Right atrium auricular region (tissue), 2 donors: ENCODE measurements at places on chromosomes 16 and 17.
A peak's percentile ranks its signal among the peaks of the same experiment; 100 is the strongest.

DNA sequence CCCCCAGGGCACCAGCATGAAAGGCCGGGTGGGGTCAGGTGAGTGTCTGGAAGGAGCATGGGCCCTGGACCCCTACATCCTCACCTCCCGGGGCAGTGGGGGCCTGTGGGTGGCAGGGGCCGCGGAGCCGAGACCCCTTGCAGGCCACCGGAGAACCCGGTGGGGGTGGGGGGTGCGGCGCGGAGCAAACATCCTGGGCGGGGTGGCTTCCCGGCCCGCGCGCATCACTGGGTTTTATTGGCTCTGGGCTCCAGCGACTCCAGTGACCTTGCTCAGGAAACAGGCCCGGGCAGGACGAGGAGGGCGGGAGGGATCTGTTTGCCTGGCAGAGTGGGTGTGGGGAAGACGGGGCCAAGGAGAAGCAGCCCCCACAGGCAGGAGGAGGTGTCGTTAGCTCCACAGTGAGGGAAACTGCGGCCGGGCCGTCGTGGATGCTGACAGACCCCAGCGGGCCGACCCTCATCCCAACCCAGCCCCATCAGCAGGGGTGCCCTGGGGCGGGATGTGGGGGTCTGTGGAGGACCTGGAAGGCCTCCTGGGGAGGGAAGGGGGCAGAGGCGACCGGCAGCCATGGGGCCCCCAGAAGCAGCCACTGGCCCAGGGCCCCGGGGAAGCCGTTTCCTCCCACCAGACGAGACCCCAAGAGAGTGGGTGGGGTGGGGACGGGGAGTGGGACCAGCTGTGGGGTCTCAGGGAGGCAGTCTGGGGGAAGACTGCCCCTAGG is 10.6 kb downstream of the SSTR5 start:
- no peak overlapping the region for H3K27ac ChIP-seq
- no peaks in the 10 kb centered on the region for H3K36me3 ChIP-seq
- no peak overlapping the region for H3K4me3 ChIP-seq
- no peaks in the 10 kb centered on the region for H3K27me3 ChIP-seq

GRCh38 chr17:71593078-71593477 is 527.7 kb upstream of the SOX9 start:
- no peak overlapping the region for H3K27ac ChIP-seq
- H3K27me3 ChIP-seq, result no peaks in the 10 kb centered on the region
- no peak for DNase-seq
- no peaks in the 10 kb centered on the region for H3K36me3 ChIP-seq

DNA sequence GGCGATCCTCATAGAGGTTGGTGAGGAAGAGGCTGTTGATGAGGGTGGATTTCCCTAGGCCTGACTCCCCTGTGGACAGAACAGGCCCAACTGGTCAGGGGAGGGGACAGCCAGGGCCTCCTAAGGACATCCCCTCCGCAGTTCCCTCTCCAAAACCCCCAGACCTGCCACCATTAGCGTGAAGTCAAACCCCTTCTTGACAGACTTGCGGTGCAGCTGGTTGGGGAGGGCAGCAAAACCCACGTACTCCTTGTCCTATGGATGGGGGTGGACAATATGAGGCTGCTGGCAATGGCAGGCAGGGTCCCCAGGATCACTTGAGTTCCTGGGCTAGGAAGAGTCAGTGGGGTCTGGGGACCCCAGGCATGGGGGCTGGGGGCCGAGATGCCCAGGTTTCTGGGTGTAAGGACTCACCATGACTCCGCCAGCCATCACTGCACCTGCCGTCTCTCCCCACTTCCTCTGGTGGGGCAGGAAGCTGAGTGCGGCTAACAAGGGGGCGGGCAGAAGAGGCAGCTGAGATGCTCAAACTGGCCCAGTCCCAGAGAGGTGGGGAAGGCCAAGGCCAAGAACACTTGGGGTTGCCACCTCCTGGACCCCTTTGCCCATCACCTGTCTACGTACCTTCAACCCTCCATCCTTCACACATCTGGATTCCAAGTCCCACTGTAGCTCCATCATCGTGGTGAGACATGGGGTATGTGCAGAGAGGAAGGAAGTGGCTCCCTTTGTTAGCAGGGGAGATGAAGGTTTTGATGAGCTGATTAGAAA is at the start of gene SEPTIN1:
Gene SEPTIN1, minus strand, starts transcription at position 451 of the 771 bp plus-strand sequence. Its CDS starts 19 bp downstream, at position 432.
- H3K4me1 ChIP-seq, result peaks cover 10% of the 10 kb centered on the region
- no peak within 1 kb of the TSS for H3K27ac ChIP-seq
- H3K36me3 ChIP-seq, result no peaks in the 10 kb centered on the region
- H3K4me3 ChIP-seq, result no peak within 1 kb of the TSS
- H3K27me3 ChIP-seq, result no peaks in the 10 kb centered on the region

DNA sequence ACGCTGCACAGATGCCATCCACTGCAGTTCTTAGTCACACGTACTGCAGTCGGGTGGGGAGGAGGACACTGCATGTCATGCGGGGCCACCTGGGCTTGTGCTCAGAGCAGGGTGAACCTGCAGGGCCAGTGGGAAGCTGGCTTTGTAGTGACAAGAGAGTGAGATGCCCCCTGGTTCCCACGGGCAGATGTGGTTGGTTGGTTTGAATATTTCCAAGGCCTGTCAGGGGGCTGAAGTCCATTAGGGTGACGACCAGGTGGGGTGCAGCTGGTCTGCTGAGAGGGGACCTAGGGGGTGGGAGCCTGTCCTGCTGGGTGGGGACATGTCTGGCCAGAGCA is 14.3 kb downstream of the ZNF213 start:
- H3K4me3 ChIP-seq, result no peak overlapping the region
- H3K4me1 ChIP-seq, result no peaks in the 10 kb centered on the region
- no peaks in the 10 kb centered on the region for H3K27me3 ChIP-seq
- no peaks in the 10 kb centered on the region for H3K36me3 ChIP-seq
- H3K27ac ChIP-seq, result peak overlapping the region; percentile 88
- no peak for DNase-seq

DNA sequence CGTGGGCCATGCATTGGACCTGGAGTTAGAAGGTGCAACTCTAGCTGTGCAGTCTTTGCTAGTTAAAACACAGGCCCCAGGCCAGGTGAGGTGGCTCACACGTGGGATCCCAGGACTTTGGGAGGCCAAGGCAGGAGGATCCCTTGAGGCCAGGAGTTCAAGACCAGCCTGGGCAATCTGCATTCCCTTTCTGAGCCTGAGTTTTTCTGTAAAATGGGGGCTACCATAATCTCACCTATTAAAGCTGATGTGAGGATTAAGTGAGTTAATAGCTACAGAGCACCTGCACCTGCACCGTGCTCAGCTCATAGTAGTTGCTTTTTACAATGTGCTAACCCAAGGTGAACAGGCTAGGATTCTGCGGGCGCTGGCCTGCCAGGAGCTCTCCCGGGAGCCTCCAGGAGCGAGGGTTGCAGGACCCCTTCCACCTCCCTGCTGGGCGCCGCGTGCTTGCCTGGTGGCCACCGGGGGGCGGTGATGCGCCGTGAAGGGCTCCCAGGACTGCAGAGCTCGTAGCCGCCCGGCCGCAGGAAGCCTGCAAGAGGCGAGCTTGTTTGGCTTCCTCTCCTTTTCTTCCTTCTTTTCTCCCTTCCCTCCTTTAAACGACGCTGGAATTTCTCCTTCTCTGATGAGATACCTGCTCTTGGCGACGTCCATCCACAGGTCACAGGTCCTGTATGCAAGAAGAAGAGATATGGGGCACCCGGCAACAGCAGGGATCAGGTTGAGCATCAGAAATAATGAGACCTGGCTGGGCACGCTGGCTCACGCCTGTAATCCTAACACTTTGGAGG is 51.3 kb downstream of the ZFP90 start:
- no peaks in the 10 kb centered on the region for H3K4me1 ChIP-seq
- no peak overlapping the region for H3K27ac ChIP-seq
- no peaks in the 10 kb centered on the region for H3K27me3 ChIP-seq
- no peak for DNase-seq

DNA sequence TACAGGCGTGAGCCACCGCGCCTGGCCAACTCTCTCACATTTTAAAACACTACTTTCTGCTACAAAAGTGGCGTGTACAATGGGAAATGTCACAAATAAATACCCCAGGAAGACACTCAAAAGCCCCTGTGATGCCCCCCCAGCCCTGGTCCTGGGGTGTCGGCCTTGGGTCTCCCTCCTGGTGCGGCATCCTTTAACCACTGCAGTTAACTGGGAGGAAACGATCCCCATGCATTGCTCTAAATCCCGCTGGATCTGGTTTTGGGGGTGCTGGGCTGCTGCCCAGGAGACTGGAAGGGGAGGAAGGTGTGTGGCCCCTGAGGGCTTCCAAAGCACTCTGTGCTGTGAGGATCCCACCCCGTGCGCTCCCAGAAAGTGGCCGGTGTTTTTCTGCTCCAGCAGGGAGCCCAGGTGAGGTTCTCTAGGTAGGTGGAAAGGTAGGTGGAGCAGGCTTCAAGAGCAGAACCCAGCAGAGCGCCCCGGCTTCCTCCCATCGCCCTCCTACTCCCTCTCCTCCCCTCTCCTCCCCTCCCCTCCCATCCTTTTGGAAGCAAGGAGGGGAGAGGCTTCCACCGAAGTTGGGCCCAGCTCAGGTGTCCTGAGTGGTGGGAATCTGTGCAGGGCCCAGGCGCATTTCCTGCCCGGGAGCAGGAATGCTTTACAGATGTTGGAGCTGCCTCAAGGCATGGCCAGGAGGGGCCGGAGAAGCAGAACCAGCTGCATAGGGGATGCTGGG is 363.3 kb downstream of the SEC14L1 start:
- no peaks in the 10 kb centered on the region for H3K4me1 ChIP-seq
- H3K36me3 ChIP-seq, result peaks cover 5% of the 10 kb centered on the region
- no peak overlapping the region for H3K4me3 ChIP-seq

DNA sequence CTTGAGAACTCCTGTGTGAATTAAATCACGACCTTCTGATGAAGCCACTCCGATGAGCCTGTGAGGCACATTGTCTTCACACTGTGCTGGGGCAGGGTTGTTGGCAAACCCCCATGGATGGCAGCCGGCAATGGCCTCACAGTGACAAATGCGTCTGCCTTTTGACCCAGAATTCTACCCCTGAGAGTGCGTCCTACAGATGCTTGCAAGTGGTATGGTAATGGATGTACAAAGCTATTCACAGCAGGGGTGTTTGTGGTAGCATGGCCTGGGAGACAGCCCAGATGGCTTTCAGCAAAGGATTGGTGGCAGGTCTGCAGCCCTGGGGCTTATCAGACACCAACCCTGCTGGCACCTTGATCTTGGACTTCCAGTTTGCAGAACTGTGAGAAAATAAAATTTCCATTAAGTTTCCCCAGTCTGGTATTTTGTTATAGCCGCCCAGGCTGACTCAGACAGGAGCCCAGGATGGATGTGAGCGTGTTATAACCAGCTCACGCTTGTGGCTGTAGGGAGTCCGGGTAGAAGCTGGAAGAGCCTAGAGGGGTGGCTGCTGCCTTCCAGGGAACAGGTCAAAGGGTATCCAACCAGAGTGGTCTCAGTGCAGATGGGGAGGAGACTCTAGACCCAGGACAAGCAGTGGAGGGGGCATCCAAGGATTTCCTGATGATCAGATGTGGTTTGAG is 10.1 kb downstream of the AFMID start:
- no peaks in the 10 kb centered on the region for H3K4me1 ChIP-seq
- H3K4me3 ChIP-seq, result no peak overlapping the region
- H3K36me3 ChIP-seq, result peaks cover 33% of the 10 kb centered on the region

DNA sequence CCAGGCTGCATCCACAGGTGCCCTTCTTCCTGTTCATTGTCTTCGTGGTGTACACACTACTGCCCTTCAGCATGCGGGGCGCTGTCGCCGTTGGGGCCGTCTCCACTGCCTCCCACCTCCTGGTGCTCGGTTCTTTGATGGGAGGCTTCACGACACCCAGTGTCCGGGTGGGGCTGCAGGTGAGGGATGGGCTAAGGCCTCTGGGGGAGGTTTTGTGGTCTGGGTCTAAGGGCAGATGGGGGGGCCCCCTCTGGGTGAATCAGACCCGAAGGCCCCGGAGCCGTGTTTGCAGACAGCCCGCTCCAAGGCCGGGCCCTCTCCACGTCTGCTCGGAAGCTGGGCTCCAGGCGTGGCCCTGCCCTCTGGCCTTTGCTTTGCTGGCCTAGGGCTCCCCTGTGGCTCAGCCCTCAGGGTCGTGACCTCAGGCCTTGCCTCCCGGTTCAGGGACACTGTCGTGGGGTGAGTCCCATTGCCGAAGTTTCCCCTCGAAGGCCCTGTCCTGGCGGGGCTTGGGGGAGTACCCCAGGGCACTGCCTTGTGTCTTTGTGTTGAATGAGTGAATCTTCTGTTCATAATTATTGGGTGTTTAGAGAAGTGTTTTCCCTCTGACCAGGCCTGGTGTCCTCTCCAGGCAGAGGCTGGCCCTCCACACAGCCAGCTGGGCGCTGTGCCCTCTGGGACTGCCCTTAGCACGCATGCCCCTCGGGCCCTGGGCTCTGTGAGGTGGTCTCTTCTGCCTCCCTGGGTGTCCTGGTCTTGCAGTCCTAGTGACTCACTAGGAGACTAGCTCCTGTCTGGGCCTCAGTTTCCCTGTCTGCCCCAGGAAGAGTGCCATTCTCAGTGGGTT is 25.6 kb downstream of the ADCY7 start:
- no peak overlapping the region for H3K4me3 ChIP-seq
- H3K4me1 ChIP-seq, result no peaks in the 10 kb centered on the region
- DNase-seq, result no peak
- H3K36me3 ChIP-seq, result no peaks in the 10 kb centered on the region

GRCh38 chr17:42312285-42313130 is 24.2 kb downstream of the STAT5A start:
- peak overlapping the region; percentile 79 for H3K27ac ChIP-seq
- peak overlapping the region; percentile 42 for H3K4me3 ChIP-seq

DNA sequence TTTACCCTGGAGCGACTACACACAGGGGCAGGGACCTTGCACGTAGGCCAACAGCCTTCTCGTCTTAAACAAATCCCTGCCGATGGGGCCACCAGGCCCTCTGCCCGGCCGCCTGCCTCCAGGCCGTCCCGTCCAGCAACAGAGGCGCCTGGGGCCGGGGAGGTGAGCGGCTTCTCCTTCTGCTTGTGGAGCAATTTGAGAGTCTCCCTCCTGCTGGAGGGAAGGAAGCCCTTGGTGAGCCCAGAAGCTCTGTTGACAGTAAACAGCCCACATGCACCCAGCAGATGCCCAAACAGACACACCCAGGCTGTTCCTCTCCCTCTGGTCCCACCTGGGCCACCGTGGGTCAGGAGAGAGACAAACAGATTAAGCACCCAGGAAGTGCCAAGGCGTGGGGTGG is 8.1 kb downstream of the SLC43A2 start:
- H3K4me3 ChIP-seq, result no peak overlapping the region
- DNase-seq, result no peak
- no peak overlapping the region for H3K27ac ChIP-seq
- no peaks in the 10 kb centered on the region for H3K4me1 ChIP-seq
- no peaks in the 10 kb centered on the region for H3K36me3 ChIP-seq

DNA sequence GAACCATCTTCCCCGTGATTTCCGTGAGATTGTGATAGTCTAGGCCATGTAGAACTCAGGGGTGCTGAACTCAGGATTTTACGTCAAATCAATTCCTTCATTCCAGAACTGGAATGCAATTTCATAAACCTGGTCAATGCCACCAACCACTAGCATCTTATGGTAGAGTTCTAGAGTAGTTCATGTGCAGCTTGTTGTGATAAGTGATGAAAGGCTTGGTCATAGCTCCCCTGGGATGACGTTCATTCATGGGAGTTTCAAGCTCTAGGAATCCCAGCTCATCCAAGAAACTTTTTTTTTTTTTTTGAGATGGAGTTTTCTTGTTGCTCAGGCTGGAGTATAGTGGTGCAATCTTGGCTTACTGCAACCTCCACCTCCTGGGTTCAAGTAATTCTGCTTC is 3.7 kb upstream of the DPEP2 start:
- no peak overlapping the region for H3K27ac ChIP-seq
- H3K36me3 ChIP-seq, result no peaks in the 10 kb centered on the region
- H3K4me1 ChIP-seq, result peaks cover 6% of the 10 kb centered on the region
- no peak for DNase-seq
- H3K4me3 ChIP-seq, result no peak overlapping the region
- no peaks in the 10 kb centered on the region for H3K27me3 ChIP-seq

- H3K27ac ChIP-seq, result no peak overlapping the region
- no peak for DNase-seq
- H3K4me1 ChIP-seq, result no peaks in the 10 kb centered on the region
- H3K36me3 ChIP-seq, result peaks cover 44% of the 10 kb centered on the region
- H3K27me3 ChIP-seq, result no peaks in the 10 kb centered on the region
Measured at GRCh38 chr16:91484-91883, 13.5 kb downstream of the MPG start.
